CD8-positive, alpha-beta T cell (primary cell): ENCODE measurements at places on chromosomes 5 and 9.

DNA sequence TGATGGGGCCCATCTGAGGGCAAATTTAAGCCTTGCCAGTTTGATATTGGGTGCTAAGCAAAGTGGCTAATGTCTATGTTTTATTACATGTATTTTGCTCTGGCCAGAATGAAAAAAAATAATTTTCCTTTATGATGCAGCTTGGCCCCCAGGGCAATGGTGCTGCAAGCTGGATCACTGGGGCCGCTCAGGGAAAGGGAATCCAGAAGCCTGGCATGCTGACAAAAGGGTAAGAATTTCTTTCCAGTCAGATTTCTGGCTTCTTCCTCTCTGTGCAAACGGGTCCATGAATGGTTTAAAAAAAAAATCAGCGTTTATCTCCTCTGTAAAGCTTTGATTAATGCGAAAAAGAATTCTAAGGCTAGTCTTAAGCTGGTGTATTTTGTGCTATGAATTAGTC is 138.4 kb downstream of the MAPKAP1 start:
- no peak for DNase-seq

GRCh38 chr9:105043370-105043936 is 115.5 kb upstream of the ABCA1 start:
- DNase-seq: no peak

GRCh38 chr5:37789991-37790390 is 49.9 kb downstream of the GDNF start:
- no peak for DNase-seq

DNA sequence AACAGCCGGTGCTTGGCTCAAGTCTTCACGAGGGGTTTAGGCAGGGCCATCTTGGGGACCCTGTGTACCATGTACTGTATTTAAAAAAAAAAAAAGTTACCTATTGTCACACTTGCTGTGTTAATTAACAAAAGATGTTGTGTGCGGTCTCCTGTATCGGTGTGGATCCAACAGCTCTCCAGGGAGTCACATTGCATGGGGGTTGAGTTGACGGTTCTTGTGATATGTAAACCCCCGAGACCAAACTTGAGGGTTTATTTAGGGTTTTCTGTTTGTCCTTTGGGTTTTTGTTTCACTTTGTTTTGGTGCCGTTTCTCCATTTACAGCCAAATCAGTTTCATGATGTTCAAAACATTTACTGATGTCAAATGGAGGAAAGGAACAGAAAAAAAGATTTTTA is 22.2 kb downstream of the AMBP start:
- DNase-seq: no peak

DNA sequence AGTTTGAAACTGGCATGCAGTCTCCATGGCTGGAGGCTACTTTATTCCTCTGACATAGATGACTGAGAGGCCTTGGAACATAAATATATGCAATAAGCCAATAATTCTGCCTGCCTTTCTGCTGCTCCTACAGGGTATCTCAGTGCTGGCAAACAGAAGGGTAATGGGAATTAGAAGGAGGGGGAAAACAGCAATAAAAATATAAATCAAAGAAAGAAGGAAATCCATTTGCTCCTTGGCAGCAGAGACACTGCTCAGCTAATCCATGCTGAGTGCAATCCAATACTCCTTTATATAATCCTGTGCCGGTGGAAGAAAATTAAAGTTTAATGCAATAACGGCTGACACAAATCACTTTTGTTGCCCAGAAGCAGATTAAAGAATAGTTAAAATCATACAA is 478.9 kb downstream of the SPATA31D1 start:
- DNase-seq: no peak
